Suppressor macrophage treated with lipopolysaccharide for 4 hours (primary cell): ENCODE measurements at places on chromosomes 1 and 21.

DNA sequence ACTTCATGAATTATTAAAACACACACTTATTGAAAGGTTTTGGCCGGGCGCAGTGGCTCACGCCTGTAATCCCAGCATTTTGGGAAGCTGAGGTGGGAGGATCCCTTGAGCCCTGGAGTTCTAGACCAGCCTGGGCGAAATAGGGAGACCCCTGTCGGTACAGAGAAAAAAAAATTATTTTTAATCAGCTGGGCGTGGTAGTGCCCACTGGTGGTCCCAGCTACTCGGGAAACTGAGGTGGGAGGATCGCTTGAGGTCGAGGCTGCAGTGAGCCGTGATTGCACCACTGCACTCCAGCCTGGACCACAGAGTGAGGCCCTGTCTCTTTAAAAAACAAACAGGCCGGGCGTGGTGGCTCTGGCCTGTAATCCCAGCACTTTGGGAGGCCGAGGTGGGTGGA lies 1.7 kb downstream of the GABPB2 start:
- DNase-seq: no peak

- DNase-seq: peak; percentile 32
Measured at GRCh38 chr1:176051902-176052518, 155.1 kb downstream of the COP1 start.

DNA sequence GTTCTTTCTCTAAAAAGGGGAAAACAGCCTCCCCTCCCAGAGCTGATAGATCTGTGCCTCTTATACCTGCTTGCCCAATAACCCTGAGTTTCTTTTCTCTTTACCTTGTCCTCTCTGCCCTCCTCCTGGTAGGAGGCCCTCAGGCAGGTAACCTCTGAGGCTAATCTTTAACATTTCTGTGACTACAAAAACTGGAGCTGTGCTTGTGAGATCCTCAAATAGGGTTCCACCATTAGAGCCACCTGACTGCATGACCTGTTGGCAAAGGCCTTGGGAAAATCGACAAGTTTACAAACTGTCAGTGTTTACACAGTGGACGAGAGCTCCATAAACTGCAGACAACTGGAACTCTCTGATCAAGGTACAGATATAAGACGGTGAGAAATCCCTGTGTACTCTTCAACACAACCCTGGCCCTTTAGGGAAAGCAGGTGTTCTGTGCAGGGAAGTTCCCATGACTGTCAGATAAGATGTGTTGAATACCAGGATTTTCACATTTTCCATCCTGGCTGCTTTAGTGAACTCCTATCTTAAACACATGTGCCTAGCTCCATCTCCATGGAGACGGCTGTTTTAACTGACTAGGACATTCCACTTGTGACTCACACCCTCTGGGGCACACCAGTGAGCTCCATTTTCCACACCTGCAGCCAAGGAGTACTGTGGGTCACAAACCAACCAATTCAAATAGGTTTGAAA lies 38.3 kb downstream of the ECE1 start:
- DNase-seq: no peak

DNA sequence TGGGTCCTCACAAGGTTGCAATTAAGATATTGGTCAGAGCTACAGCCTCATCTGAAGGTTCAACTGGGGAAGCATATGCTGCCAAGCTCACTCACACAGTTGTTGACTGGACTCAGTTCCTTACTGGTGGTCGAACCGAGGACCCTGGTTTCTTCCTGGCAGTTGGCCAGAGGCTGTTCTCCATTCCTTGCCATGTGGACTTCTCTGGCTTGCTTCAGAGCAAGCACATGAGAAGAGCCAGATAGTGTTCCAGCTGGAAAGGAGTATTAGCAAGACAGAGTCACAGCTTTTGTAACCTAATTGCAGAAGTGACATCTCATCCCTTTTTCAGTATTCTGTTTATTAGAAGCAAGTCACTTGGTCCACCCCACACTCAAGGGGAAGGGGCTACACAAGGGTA lies 23.6 kb downstream of the POU2F1 start:
- peak; percentile 17 for DNase-seq

GRCh38 chr1:44557778-44558177 lies 116.5 kb downstream of the TMEM53 start:
- no peak for DNase-seq

GRCh38 chr1:202009326-202010179 lies 834 bp upstream of the ELF3 start:
- DNase-seq: peak; percentile 76

DNA sequence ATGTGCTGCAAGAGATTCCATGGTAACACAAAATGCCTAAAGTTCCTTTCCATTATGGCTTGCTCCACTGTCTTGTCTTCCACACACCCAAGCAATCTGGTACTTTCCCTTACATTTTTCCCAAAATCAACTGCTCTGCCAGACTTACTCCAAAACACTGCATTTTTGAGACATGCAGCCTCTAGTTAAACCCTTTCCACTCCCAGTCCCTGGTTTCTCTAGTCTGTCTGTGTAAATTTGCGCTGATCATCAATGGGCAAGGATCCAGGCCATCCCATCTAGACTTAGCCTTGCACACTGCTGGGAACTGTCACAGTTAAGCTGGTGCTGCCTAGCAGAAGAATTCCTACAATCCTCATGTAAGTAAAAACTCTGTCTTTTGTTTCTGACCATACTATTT lies 47.8 kb downstream of the DAB1 start:
- no peak for DNase-seq

GRCh38 chr1:241513378-241513777 lies 6.2 kb downstream of the FH start:
- no peak for DNase-seq

DNA sequence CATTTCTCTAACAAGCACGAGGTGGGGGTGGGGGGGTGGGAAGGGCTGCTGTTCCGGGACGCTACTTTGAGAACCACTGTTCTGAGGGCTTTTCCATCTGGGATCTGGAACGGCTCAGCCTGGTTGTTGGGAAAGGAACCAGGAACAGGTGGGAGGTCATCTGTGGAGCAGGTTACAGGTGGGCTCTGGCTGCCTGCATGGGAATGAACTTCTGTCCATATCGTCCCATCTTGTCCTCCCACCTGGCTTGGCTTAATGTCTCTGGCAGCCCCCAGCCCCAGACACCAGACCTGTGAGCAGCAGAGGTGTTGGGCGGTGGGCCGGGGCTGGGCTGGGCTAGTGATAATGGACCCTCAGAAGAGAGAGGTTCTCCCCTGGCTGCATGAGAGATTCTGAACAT lies 69.4 kb upstream of the TARDBP start:
- no peak for DNase-seq

- DNase-seq: peak; percentile 22
Measured at GRCh38 chr1:229596925-229597699, 28.8 kb downstream of the TAF5L start.
